ENCODE measurements at places on chromosomes 6 and 20.

GRCh38 chr20:21518292-21518991 is 4.6 kb upstream of the NKX2-2 start:
- DNase-seq: no peak

- DNase-seq: peak; percentile 79
Measured at GRCh38 chr6:44078827-44079671, 48.2 kb downstream of the MRPL14 start.

DNA sequence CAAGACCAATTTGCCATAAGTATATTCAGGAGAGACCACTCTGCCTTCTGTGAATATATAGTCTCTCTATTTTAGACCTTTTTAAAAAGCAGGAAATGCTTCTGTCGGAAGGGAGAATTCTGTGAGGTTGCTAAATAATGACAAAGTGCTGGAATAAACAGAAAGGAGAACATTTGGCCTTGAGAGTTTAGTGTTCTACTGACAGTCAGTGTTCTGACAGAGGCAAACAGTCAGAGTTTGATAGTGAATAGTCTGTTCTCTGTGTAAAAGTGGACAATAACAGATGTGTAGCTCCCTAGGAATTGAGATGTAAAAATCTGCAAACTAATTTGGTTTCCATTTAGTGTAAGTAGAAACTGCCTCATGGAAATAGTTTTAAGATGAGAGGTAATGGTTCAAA is 220.7 kb downstream of the PHF3 start:
- DNase-seq: no peak

DNA sequence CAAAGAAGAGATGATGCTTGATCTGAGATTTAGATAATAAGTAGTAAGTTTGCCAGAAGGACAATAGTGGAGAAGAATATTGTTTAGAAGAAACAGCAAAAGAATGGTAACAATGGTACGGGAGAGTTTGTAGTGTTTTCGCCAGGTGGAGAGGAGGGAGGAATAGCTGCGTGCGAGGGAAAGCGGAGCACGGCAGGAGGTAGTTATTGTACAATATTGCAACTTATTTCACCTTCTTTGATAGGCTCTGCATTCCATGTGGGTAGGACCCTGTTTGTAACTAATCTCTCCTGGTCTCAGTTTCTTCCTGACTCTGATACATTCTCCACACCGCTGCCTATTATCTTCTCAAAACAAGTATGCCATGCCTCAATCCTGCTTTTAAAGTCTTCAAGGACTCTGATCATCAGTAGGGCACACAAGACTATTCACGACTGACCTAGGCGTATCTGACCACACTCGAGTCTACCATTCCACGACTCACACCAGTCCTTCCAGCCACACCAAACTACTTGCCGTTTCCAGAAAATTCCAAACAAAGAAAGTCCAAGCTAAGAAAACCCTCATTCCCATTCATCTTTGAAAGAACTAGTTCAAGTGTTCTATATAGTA is 1.1 kb downstream of the PPIL4 start:
- no peak for DNase-seq

Data from Daoy (cell line).